ENCODE measurements at places on chromosomes 6 and 20.

DNA sequence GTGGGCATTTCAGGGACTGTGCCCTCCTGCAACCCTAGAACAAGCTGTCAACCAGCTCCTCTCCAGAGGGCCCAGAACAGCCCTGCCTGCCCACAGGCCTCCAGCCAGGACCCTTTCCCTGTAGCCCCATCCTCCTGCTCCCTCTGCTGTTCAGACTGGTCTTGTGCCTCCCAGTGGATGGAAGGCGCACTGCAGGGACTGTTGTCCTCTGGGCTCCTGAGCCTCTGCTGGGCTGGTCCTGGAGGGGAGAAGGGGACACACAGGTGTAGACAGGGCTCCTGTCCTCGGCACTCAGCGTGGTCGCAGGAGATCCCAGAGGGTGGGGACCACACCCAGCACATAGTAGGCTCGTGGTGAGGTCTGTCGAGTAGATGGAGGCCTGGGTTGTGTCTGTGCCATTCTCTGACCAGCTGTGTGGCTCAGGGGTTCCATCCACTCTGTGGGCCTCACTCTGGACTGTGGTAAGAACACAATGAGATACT lies 11.5 kb downstream of the ITPR3 start:
- peak; percentile 48 for DNase-seq

DNA sequence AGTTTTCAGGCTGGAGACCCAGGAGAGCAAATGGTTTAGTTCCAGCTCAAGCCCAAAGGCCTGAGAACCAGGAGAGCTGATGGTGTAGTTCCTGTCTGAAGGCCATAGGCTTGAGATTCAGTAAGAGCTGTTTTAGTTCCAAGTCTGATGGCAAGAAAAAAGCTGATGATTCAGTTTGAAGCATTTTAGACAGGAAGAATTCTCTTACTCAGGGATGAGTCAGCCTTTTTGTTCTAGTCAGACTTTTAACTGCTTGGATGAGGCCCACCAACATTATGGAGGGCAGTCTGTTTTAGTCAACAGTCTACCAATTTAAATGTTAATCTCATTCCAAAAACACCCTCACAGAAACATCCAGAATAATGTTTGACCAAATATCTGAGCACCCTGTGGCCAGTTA lies 2.5 kb downstream of the ZSCAN26 start:
- peak; percentile 88 for DNase-seq

GRCh38 chr6:150702675-150703074 lies 103.0 kb downstream of the PLEKHG1 start:
- DNase-seq = no peak

GRCh38 chr6:125753218-125753936 lies 3.9 kb downstream of the HEY2 start:
- peak; percentile 67 for DNase-seq

DNA sequence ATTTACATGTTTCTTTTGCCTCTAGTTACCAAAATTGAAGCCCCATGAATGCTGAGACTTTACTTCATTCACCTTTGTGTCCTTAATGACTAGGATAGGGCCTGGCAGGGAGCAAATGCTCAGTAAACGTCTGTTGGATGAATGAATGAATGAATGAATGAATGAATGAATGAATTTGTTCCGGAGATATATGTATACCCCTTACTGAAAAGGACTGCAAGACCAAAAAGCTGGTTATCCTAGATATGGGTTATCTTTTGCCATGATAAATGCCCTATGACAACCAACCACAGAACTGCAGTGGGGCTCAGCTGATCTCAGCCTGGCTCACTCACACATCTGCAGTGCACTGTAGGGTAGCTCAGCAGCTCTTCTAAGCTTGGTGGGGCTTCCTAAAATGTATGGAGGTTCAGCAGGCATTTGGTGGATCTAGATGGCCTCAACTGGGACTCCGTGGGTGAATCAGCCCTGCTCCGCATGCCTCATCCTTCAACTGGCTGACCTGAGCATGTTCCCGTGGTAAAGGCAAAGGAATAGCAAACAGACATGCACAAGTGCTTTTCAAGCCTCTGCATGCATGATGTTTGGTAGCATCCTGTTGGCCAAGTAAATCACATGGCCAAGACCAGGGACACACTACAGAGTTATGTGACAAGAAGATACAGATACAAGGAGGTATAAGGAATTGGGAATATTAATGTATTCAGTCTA lies 378.7 kb upstream of the SOX4 start:
- DNase-seq = no peak

All from fibroblast of pulmonary artery (primary cell).